ENCODE measurements at places on chromosomes 6 and 20. TPM values are rescaled to one million over a fixed set of nuclear protein-coding genes. Genes with fewer than 3 reads are reported as not detected.

DNA sequence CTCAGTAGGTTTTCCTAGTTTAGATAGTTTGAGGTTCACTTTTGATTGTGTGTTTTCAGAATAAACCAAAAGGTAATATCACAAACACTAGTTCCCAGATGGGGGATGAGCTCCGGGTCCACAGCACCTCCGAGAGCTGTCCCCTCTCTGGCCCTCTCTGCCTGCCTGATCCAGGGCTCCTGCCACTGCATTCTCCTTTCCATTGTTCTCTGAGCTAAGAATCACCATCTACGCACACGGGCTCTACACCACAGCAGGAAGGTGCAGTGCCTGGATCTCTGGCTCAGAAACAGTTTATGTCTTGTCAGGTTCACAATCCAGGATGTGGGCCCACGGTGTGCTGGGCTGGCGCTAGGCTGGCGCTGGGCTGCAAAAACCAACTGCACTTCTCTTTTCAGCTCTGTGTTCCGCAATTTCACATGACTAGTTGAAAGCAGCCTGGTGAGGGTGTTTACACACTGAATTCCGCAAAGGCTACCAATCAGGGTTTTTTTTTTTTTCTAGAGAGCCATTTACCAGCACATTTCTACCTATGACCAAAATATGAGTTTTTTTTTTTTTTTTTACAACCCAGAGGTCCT is 167.5 kb downstream of the SOD2 start:
- DNase-seq: no peak

GRCh38 chr20:51529758-51530157 is 12.8 kb downstream of the NFATC2 start:
- DNase-seq: no peak

GRCh38 chr6:106849120-106849519 is 125.4 kb downstream of the CD24 start:
- no peak for DNase-seq

- DNase-seq: no peak
Measured at GRCh38 chr6:41914869-41915530, 5.9 kb downstream of the MED20 start.

GRCh38 chr6:143867236-143867635 is 3.0 kb downstream of the ZC2HC1B start:
- no peak for DNase-seq

CGA gene
- total RNA-seq: not detected
